ENCODE measurements at places on chromosomes 6 and 20. TPM values are rescaled to one million over a fixed set of nuclear protein-coding genes. Genes with fewer than 3 reads are reported as not detected.

GRCh38 chr6:55726144-55726543, 147.2 kb upstream of the HMGCLL1 start:
- DNase-seq, result no peak

DNA sequence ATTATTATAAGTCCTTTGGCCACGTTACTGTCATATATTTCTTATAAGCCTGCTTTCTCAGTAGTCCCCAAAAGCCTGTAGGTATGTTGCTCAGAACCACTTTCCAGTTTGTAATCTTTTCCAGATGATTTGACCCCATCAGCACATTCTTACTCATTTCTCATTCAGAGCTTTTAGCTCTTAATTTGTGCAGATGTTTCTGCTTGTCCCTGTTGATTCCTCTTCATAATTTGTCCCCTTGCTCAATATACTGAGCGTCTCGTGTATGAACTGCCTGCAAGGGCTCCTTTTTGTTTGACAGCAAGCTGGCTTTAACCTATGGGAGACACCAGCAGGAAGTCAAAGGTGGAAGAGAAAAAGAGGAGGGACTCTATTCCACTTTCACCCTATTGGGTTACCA, 733.8 kb upstream of the GJE1 start:
- no peak for DNase-seq

- DNase-seq, result no peak
Measured at GRCh38 chr6:84877515-84878210, 113.3 kb upstream of the TBX18 start.

GRCh38 chr6:170383466-170384035, 77.0 kb downstream of the FAM120B start:
- DNase-seq, result no peak

The NT5DC1 gene
- 7.2 TPM for total RNA-seq

DNA sequence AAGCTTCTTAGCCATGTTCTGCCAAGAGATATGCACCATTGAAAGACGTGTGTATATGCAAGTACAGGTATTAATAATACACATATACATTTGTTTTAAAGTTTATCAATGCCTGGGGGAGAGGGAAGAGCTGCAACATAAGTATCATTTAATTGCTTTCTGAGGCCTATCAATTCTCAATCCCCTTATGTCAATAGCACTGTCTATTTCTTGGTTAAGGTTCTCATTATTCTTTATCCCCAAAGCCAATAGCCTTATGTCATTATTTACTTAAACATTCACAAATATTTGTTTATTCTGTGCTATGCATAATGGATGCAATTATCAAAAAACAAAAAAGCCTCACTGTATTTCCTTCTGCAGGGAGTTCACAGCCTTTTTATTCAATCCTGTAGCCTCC, 350.3 kb upstream of the KCNQ5 start:
- no peak for DNase-seq

DNA sequence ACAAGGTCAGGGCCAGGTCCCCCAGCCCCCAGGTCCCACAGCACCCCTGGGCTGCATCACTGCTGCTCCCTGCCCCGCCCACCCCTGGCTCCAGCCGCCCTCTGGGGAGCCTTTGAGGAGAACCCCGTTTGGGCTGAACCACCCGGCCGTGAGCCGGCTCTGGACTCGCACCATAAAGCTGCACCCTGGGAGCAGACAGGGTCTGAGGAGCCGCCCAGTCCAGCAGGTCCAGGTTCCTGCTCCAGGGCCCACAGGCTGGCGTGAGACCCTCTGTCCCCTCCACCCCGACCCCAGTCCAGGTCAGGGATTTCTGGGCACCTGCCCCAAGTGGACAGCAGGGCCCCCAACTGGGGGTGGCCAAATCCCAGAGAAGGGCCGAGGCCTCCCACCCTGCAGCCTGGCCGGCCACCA, 8.3 kb downstream of the CHRNA4 start:
- no peak for DNase-seq

- DNase-seq, result no peak
Measured at GRCh38 chr6:30171677-30172471, 8.5 kb downstream of the TRIM15 start.

DNA sequence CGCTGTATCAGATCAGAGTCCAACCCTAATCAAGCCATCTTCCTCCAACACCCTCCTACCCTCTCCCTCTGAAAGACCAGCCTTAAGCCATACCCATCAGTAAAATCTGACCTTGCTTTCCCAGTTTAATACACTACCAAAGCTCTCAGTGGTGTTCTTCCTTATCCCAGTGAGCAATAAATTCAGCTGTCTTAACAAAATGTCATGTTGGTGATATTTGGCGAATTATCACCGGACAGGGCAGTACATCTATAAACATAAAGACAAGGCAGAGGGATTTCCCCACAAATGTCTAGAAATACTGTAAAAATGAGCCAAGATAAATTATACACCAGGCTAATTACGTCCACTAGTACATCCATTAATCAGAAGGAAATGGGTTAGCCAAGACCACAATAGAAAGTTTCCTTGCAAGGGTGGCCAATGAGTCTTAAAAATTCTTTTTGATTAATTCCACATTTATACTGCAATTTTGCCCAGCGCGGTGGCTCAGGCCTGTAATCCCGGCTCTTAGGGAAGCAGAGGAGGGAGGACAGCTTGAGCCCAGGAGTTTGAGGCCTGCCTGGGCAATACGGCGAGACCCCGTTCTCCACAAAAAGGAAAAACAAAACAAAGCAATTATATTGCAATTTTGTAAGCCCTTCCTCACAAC, 905 bp downstream of the RARS2 start:
- DNase-seq, result no peak
